ENCODE measurements at places on chromosomes 3 and 15.

GRCh38 chr15:79849789-79850188 lies 47.0 kb downstream of the MTHFS start:
- no peak for DNase-seq

DNA sequence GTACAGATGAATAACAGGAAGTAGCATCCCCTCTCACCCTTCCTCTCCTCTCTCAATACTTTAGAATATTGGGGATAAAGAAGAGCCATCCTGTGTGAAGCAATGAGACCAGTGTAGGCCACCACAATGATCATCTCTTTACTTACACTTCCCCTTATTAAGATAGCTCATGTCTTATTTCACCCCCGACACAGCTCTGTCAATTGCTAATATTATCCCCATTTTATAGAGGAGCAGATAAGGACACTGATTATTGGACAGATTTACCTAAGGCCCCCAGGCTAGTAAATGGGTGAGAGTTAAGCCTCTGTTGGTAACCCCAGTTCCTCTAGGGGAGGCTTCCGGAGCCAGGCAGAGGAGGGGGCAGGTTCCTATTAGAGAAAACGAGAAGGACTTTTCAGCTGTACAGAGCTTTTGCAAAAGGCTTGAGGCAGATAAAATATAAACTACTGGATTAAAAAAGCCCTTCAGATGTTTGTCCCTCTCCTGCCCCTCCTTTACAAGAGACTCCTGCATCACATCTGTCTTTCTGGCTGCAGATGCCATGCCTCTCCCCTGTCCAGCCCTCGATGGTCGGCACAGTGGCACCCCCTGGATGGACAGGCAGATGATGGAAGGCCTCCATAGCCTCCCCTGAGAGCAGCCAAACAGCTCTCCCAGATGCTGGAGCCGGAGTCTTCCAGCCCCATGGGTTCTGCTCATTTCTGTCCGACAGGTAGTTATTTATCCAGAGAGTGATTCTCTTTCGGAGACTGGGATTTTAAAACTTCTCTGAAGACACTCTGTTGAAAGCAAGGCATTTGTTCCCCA lies 49.4 kb upstream of the LCTL start:
- no peak for DNase-seq

- no peak for DNase-seq
Measured at GRCh38 chr3:10845839-10846656, 30.0 kb downstream of the SLC6A11 start.

DNA sequence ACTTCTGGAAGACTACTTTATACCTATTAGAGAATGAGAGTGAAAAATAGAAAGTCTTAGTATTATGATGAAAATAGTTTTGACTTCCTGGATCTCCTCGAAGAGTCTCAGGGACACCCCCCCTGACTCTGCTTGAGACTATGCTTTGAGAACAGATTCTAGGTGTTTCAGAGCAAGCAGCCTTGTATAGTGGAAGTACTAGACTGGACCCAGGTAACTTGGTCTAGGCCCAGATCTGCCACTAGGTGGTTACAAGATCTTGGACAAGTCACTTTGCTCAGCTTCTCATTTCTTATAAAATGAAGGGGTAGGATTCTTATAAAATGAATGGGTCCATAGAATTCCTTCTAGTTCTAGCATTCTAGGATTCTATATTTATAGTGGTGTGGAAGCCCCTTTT lies 9.1 kb downstream of the ABHD5 start:
- DNase-seq: no peak

- no peak for DNase-seq
Measured at GRCh38 chr3:64552160-64552559, 135.6 kb downstream of the ADAMTS9 start.

DNA sequence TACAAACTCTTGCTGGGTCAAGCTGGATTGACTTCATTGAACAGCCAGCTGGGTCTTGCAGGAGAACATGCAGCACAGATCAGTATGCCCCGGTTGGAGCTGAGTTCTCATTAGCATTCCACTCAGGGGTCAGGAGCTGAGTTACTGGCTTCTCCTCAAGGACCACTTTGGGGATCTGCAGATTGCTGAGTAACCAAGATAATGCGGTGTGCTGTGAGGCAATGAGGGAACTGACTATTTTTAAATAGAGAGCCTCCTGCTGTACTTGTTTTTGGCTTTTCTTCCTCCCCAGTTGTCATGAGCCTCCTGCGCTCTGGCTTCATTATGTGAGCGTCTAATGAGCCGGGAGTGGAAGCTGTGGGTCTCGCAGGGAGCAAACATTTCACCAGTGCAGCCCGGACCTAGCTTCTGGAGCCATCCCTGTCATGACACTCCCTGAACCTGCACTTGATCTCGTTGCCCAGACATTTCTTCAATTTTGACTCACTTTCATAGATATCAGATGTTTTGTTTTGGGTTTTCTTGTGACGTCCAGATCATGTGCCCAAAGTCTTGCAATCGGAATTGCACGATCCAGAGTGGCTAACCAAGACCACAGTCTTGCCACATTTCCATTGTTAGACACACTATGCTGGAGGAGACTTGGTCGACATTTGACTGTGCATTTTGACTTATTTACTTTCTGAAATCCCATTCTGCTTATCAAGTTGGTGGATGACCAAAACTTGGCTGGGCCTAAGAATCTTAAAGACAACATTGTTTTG lies 327.2 kb downstream of the LRTM1 start:
- DNase-seq: no peak

GRCh38 chr15:51907136-51907862 lies 64.3 kb downstream of the LEO1 start:
- DNase-seq: no peak
